Caco-2 (cell line): ENCODE measurements at places on chromosomes 12 and 14. TPM values are rescaled to one million over a fixed set of nuclear protein-coding genes. Genes with fewer than 3 reads are reported as not detected.

PLEKHD1 gene
- 0.42 and 0.50 TPM in 2 replicates for total RNA-seq

- peaks cover 7% of the 10 kb centered on the region for H3K4me1 ChIP-seq
- no peak overlapping the region for H3K4me3 ChIP-seq
- H3K27me3 ChIP-seq = no peaks in the 10 kb centered on the region
Measured at GRCh38 chr12:64001439-64001838, 156.9 kb downstream of the SRGAP1 start.

ZNF705A gene
- not detected in 2 replicates for total RNA-seq

KLRG1 gene
- 1.2 and 3.0 TPM in 2 replicates for total RNA-seq

GRCh38 chr12:105025890-105026289 lies 39.8 kb downstream of the NOPCHAP1 start:
- H3K27me3 ChIP-seq = no peaks in the 10 kb centered on the region
- no peak for DNase-seq
- no peaks in the 10 kb centered on the region for H3K4me1 ChIP-seq

DNA sequence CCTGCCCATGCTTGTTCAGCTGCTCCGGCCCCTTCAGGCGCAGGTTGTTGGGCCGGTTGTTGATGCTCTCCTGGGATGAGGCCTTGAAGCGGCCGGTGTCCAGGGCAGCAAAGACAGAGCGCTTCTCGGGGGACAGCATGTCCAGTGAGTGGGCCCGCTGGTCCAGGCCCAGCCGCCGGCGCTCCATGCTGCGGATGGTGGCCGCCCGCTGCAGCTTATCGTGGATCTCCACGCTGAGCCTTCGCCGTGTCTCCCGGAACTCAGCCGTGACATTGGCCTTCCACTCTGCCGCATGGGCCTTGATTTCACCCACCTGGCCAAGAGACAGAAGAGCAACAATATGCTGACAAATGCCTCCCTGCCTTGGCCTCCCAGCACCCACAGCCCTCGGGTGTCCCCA lies 137.2 kb downstream of the KCNK10 start:
- peaks cover 13% of the 10 kb centered on the region for H3K4me1 ChIP-seq
- H3K27me3 ChIP-seq = no peaks in the 10 kb centered on the region
- H3K27ac ChIP-seq = no peak overlapping the region
- no peaks in the 10 kb centered on the region for H3K36me3 ChIP-seq
- H3K4me3 ChIP-seq = no peak overlapping the region

DNA sequence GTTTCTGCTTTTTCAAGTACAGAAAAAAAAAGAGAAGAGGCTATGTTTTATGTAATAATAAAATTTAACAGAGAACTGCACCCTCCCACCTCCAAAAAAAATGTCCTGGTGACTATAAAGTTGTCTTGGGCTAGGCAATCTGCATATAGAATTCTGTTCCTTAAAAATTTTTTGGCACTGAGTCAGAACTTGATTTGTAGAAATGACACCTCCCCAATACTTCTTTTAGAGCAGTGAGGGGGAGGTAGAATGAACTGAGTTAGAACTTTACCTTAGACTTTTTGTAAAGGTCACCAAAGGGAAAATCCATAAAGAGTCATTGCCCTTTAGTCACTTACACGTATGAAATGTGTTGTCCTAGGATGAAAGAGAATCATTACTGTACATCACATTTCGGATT lies 80.0 kb downstream of the BTG1 start:
- no peaks in the 10 kb centered on the region for H3K36me3 ChIP-seq
- peaks cover 28% of the 10 kb centered on the region for H3K4me1 ChIP-seq
- H3K27me3 ChIP-seq = no peaks in the 10 kb centered on the region
- no peak overlapping the region for H3K27ac ChIP-seq
- no peak for DNase-seq
- H3K4me3 ChIP-seq = no peak overlapping the region

GALNT8 gene
- not detected in 2 replicates for total RNA-seq

TAS2R13 gene
- 1.6 and 2.0 TPM in 2 replicates for total RNA-seq

BHLHE41 gene
- total RNA-seq = 3.2 and 4.4 TPM in 2 replicates

GRCh38 chr14:72864712-72865365 lies 29.1 kb downstream of the DPF3 start:
- no peaks in the 10 kb centered on the region for H3K36me3 ChIP-seq
- H3K27me3 ChIP-seq = no peaks in the 10 kb centered on the region
- DNase-seq = no peak
- H3K4me3 ChIP-seq = no peak overlapping the region

SYNE3 gene
- 19.4 and 21.2 TPM in 2 replicates for total RNA-seq

- no peak overlapping the region for H3K27ac ChIP-seq
- H3K4me3 ChIP-seq = no peak overlapping the region
- no peak for DNase-seq
Measured at GRCh38 chr12:102921240-102921639, 4.2 kb upstream of the PAH start.

DNA sequence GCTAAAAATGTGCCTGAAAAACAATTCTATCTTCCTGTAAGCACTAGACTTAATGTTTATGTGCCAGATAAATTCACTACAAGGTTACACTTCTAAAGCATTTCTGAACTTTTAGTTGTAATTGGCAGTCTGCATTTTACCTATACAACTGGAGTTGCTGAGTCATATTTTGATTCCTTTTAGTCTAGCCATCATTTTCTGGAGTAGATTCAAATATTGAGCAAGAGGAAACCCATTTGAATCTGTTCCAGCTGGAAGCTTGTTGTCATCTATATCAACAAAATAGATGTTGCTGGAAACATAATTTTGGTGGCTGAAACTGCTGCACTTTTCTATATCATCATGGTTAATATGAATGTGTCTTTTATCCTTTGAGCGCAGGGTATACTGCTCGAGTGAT lies 122.2 kb upstream of the CCDC175 start:
- no peak overlapping the region for H3K27ac ChIP-seq
- H3K4me1 ChIP-seq = no peaks in the 10 kb centered on the region
- DNase-seq = no peak
- no peaks in the 10 kb centered on the region for H3K36me3 ChIP-seq

DNA sequence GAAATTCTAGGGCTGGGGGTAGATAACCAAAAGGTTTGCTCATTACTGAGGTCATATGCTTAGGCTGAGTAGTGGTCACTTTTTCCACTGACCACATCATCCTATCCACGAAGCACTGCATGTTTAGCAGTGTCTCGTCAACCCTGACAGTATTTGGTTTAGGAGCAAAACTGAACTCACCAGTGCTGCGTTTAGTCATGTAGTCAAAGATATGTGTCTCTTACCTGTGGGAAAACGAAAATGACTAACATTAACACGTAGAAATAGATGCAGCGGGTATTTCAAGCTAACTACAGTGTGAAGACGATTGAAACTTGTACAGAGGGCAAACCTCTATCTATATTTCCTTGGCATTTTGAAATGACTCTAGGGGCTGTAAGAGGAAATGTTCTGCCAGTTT lies 34.6 kb downstream of the MTHFD1 start:
- no peaks in the 10 kb centered on the region for H3K27me3 ChIP-seq
- H3K27ac ChIP-seq = no peak overlapping the region
- H3K36me3 ChIP-seq = peaks cover 2% of the 10 kb centered on the region

- no peak for DNase-seq
- no peaks in the 10 kb centered on the region for H3K36me3 ChIP-seq
- no peaks in the 10 kb centered on the region for H3K4me1 ChIP-seq
- H3K27me3 ChIP-seq = no peaks in the 10 kb centered on the region
Measured at GRCh38 chr14:30069536-30069935, 141.9 kb upstream of the PRKD1 start.

C12orf56 gene
- total RNA-seq = 9.3 and 11.0 TPM in 2 replicates

CELA1 gene
- total RNA-seq = not detected in 2 replicates

GRCh38 chr12:101839324-101840283 lies 8.8 kb upstream of the GNPTAB start:
- H3K4me3 ChIP-seq = no peak overlapping the region
- H3K36me3 ChIP-seq = no peaks in the 10 kb centered on the region
- no peaks in the 10 kb centered on the region for H3K27me3 ChIP-seq
- H3K4me1 ChIP-seq = no peaks in the 10 kb centered on the region
- DNase-seq = peak; percentile 59

KLHL33 gene
- total RNA-seq = not detected in 2 replicates

DNA sequence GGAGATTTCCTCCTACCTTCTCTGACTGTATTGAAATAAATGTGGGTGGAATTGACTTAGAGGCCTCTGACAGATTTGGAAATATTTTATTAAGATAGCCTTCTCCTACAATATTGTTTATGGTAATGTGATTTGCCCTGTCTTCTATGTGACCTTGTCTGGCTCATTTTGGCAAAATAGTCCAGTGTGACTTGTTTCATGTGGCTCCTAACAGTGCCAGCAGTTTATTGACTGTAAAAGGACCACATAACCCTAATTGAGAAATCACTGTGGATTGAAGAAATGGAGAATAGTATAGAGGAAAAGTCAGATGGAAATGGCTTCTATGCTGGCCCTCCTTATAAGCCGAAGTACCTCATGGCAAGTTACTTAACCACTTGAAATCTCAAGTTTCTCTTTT lies 170.9 kb upstream of the PTPRQ start:
- no peak for DNase-seq
- H3K36me3 ChIP-seq = no peaks in the 10 kb centered on the region
- H3K4me1 ChIP-seq = no peaks in the 10 kb centered on the region
- no peak overlapping the region for H3K4me3 ChIP-seq

FOS gene
- total RNA-seq = 72.7 and 73.7 TPM in 2 replicates

DNA sequence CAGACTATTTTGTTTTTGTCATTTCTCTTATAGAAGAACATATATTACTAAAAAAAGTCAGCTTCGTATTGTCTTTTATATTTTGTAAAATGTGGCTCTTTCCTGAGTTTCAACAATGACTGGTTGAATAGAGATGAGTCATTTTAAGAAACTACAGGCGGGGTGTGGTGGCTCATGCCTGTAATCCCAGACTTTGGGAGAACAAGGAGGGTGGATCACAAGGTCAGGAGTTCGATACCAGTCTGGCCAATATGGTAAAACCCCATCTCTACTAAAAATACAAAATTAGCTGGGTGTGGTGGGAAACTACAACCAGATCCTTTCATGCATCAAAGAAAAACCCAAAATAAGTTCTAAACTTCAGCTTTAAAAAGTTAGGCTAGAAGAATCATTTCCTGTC lies 28.8 kb downstream of the HECTD4 start:
- no peak overlapping the region for H3K4me3 ChIP-seq
- no peak for DNase-seq
- no peaks in the 10 kb centered on the region for H3K4me1 ChIP-seq
- H3K36me3 ChIP-seq = no peaks in the 10 kb centered on the region
- no peaks in the 10 kb centered on the region for H3K27me3 ChIP-seq

DNA sequence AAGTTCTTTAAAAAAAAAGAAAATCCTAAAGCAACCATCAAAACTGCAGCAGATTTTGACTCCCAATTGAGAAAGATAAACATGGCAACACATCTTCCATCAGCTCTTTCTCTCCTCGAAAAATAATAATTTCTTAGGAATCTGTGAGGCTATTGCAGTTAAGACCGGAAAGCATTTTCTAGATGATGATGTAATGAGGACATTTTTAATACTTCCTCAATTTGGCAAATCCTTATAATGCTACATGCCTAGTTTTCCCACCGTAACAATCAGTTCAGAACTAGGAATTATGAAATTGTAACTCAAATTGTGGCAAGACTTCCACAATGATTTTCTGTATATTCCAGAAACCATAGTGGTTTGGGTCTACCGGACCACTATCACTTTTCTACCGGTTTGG lies 180.9 kb upstream of the PDE3A start:
- H3K36me3 ChIP-seq = no peaks in the 10 kb centered on the region
- no peak overlapping the region for H3K4me3 ChIP-seq
- H3K4me1 ChIP-seq = peaks cover 49% of the 10 kb centered on the region

GRCh38 chr14:68168460-68169109 lies 349.0 kb downstream of the RAD51B start:
- H3K36me3 ChIP-seq = no peaks in the 10 kb centered on the region
- H3K27ac ChIP-seq = no peak overlapping the region
- DNase-seq = no peak
- peaks cover 57% of the 10 kb centered on the region for H3K4me1 ChIP-seq
- H3K4me3 ChIP-seq = no peak overlapping the region
